ENCODE measurements at places on chromosomes 6 and 20. TPM values are rescaled to one million over a fixed set of nuclear protein-coding genes. Genes with fewer than 3 reads are reported as not detected.
A peak's percentile ranks its signal among the peaks of the same experiment; 100 is the strongest.

- no peaks in the 10 kb centered on the region for H3K36me3 ChIP-seq
- no peak overlapping the region for H3K27ac ChIP-seq
- H3K4me3 ChIP-seq = no peak overlapping the region
Observed at GRCh38 chr6:144477856-144478255, 192.7 kb downstream of the UTRN start.

GRCh38 chr6:139251045-139251690 is 40.6 kb downstream of the TXLNB start:
- no peaks in the 10 kb centered on the region for H3K27me3 ChIP-seq
- H3K4me1 ChIP-seq = peaks cover 37% of the 10 kb centered on the region
- H3K4me3 ChIP-seq = no peak overlapping the region
- no peak for DNase-seq
- H3K27ac ChIP-seq = peak overlapping the region; percentile 46

GRCh38 chr6:157952861-157953351 is 28.8 kb upstream of the SYNJ2 start:
- DNase-seq = no peak
- no peak overlapping the region for H3K4me3 ChIP-seq
- no peaks in the 10 kb centered on the region for H3K4me1 ChIP-seq
- no peaks in the 10 kb centered on the region for H3K36me3 ChIP-seq
- H3K27ac ChIP-seq = no peak overlapping the region

- H3K4me1 ChIP-seq = peaks cover under 1% of the 10 kb centered on the region
- no peaks in the 10 kb centered on the region for H3K27me3 ChIP-seq
- no peak for DNase-seq
- no peak overlapping the region for H3K4me3 ChIP-seq
Observed at GRCh38 chr6:30641048-30641447, 5.9 kb upstream of the C6orf136 start.

- no peak overlapping the region for H3K4me3 ChIP-seq
- H3K36me3 ChIP-seq = no peaks in the 10 kb centered on the region
- H3K27me3 ChIP-seq = no peaks in the 10 kb centered on the region
- no peak overlapping the region for H3K27ac ChIP-seq
- DNase-seq = no peak
Observed at GRCh38 chr6:148118244-148118643, 224.4 kb upstream of the SASH1 start.

- H3K27ac ChIP-seq = no peak overlapping the region
- no peaks in the 10 kb centered on the region for H3K36me3 ChIP-seq
- no peaks in the 10 kb centered on the region for H3K4me1 ChIP-seq
- no peak for DNase-seq
Observed at GRCh38 chr20:22986601-22987000, 48.5 kb upstream of the SSTR4 start.

DNA sequence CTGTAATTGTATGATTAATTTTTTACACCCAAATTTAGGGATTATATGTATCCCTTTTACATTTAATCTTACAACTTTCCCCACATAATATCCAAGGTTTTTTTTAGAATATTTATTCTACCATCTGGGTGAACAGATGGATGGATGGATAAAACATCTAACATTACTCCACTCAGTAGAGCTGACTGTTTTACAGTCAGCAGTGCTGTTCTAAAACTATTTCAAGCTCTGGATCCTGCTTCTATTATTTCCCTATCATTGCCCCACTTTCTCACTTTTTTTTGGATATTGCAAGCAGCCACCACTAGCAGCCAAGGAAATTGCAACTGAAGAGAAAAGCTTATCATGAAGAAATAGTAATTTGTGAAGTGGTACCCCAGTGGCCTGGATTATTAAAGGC is 173.7 kb downstream of the ARHGAP18 start:
- H3K4me1 ChIP-seq = no peaks in the 10 kb centered on the region
- no peak overlapping the region for H3K27ac ChIP-seq
- no peak for DNase-seq
- H3K27me3 ChIP-seq = no peaks in the 10 kb centered on the region
- H3K36me3 ChIP-seq = no peaks in the 10 kb centered on the region
- H3K4me3 ChIP-seq = no peak overlapping the region

DNA sequence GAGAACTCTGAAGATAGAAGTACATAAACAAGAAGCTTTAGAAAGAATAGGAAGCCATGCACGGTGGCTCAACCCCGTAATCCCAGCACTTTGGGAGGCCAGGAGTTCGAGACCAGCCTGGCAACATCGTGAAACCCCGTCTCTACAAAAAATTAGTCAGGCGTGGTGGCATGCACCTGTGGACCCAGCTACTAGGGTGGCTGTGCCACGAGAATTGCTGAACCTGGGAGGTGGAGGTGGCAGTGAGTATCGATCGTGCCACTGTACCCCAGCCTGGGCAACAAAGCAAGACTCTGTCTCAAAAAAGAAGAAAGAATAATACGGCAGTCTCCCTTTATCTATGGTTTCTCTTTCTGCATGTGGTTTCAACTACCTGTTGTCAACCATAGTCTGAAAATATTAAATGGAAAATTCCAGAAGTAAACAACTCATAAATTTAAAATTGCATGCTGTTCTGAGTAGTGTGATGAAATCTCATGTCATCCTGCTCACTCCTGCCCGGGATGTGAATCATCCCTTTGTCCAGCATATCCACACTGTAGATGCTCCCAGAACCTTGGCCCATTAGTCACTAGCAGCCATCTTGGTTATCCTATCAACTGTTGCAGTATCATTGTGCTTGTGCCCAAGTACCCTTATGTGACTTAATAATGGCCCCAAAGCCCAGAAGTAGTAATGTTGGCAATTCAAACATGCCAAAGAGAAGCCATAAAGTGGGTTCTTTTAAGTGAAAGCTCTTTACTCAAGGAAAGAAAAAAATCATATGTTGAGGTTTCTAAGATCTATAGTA is 22.1 kb downstream of the DEK start:
- no peak overlapping the region for H3K27ac ChIP-seq
- H3K4me3 ChIP-seq = no peak overlapping the region
- DNase-seq = no peak
- no peaks in the 10 kb centered on the region for H3K36me3 ChIP-seq

DNA sequence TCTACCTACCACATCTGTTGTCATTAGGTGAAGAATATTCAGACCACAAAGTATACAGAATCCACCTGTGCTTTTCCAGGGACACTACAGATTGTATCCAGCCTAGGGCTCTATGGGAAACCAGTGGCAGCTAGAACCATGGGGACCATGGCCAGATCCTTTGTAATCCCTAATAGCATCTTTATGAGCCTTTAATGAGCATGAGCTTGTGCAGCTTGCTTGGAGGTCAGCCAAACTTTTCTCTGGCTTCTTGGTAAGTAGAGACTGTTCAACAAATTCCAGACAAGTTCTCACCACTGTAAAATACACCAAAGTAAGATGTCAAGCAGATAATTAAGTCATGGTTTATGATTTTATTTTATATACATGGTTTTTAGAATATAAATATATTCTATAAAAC is 301.6 kb upstream of the ADGRB3 start:
- H3K36me3 ChIP-seq = no peaks in the 10 kb centered on the region
- DNase-seq = no peak
- H3K4me3 ChIP-seq = no peak overlapping the region
- H3K27me3 ChIP-seq = no peaks in the 10 kb centered on the region
- H3K27ac ChIP-seq = no peak overlapping the region

DNA sequence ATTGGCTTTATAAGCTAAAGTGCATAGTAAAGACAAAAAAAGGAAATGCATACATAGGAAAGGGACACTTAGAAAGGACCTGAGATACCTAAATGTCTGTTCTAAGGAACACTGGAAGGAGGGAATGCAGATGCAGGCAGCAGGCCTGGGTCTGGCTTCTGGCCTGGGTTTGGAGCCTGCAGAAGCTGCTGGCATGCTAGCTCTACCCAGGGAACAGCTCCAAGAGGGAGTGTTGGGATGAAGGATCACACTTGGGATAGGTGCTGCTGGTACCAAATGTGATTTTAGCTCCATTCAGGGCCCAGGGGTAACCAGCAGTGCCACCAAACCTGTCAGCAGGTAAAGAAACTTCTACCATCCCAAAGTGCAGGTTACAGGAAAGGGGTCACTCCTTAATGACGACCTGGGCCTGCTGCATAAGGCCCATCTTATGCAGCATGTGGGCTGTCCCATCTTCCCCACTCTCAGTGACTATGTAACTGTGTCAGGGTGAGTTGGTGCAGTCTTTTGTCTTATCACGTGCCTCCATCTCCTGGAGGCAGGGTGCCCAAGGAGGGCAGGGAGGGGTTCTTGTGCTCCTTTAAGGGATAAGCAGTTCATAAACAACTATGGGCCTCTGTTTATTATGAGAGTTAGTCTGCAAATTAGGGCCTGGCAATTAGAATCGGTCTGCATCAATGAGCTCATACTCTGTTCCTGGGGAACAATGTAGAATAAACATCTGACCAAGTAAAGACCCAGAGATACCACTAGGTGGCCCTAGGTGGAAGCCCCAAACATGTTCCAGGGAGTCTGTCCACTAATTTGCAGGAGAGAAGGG is 26.9 kb downstream of the DDX27 start:
- no peaks in the 10 kb centered on the region for H3K4me1 ChIP-seq
- H3K27ac ChIP-seq = no peak overlapping the region
- no peaks in the 10 kb centered on the region for H3K36me3 ChIP-seq
- no peak for DNase-seq
- H3K27me3 ChIP-seq = no peaks in the 10 kb centered on the region
- no peak overlapping the region for H3K4me3 ChIP-seq

DNA sequence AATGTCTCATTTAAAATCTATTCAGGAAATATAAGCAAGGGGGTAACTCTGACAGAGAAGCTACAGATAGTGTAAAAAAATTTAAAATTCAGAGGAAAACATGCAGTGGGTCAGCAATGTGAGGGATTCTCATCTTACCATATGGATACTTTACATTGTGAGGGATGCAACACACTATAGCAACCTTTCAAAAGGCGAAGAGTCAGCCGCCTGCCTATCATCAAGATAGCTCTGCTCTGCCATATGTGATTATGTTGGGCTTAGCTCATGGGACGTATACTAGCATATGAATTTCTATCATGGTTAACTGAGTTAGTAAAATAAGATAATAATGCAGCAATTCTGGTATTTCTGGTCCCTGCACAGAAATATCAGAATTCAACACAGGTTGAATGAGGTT is 130.9 kb downstream of the MAP3K7 start:
- H3K27me3 ChIP-seq = no peaks in the 10 kb centered on the region
- no peaks in the 10 kb centered on the region for H3K36me3 ChIP-seq
- H3K4me3 ChIP-seq = no peak overlapping the region
- no peaks in the 10 kb centered on the region for H3K4me1 ChIP-seq
- DNase-seq = no peak
- H3K27ac ChIP-seq = no peak overlapping the region

GRCh38 chr6:134983823-134984222 is 33.9 kb upstream of the ALDH8A1 start:
- no peak overlapping the region for H3K4me3 ChIP-seq
- H3K36me3 ChIP-seq = no peaks in the 10 kb centered on the region
- H3K27me3 ChIP-seq = no peaks in the 10 kb centered on the region
- H3K4me1 ChIP-seq = no peaks in the 10 kb centered on the region
- no peak for DNase-seq

DNA sequence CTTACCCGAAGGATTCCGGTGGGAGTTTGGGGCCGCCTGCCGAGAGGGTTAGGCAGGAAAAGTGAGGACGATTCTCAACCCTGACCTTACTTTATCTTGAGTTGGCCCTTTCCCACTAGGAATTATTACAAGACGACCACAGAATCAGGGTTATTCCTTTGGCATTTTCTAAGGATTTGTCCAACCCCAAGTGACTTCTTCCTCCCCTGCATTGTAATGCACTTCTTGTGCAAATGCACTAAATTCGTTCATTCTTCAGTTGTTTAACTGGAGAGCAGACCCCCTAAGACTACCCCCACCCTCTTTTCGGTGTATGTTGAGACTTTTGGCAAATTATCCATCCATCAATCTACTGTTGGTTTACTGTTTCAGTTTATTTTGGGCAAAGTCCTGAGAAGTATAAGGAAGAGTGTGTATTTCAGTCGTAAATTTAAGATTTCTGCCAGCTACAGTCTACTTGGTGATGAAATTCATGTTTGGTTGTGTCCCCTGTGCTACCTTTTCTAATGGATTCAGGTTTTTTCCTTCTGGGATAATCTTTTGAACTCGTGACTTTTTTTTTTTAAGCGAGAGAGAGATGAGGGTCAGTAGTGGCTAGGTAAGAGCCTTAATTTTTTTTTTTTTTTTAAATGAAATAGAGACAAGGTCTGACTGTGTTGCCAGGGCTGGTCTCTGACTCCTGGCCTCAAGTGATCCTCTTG is 611 bp upstream of the TMEM217 start:
- peak overlapping the region; percentile 78 for H3K4me3 ChIP-seq
- no peaks in the 10 kb centered on the region for H3K36me3 ChIP-seq
- H3K27me3 ChIP-seq = no peaks in the 10 kb centered on the region
- H3K27ac ChIP-seq = peak overlapping the region; percentile 82
- no peak for DNase-seq

- H3K36me3 ChIP-seq = no peaks in the 10 kb centered on the region
- no peak overlapping the region for H3K27ac ChIP-seq
- no peaks in the 10 kb centered on the region for H3K4me1 ChIP-seq
- no peaks in the 10 kb centered on the region for H3K27me3 ChIP-seq
Observed at GRCh38 chr6:13478525-13478966, 8.9 kb downstream of the GFOD1 start.

DNA sequence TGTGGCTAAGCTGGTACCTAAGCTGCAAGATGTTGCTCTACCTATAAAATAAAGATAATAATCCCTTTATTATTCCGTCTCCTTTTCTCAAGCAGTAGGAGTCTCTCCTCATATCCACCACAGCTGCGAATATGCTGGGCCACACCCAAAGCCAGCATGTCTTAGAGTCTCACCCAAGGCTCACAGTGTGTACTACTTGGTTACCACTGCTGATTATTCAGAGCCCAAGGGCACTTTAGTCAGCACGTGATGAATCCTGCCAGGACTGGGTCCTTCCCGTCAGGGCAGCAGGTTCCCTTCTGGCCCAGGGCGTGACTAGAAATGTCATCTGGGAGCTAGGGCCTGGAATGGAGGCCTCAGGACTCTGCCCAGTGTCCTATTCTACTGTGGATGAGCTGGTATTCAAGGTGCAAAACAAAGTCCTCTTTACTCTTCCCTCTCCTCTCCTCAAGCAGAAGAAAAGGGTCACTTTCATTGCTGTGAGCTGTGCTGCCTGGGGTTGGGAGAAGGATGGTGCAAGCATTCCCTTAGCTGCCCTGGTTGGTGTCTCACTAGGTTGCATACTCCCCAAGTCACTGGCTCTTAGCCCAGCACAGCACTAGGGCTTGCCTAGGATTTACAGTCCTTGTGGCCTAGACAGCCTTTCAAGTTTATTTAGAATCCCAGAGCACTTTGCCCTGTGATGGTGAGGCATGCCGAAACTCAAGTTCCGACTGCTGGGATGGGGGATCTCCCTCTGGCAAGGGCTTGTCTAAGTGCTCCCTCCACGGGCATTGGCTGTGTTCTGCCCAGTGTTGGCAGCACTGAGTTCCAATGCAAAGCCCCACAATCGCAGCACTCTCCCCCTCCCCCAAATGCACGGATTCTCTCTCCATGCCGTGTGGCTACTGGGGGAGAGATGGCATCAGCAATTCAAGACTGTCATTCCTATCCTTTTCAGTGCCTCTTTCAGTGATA is 320.2 kb downstream of the BTBD9 start:
- no peak for DNase-seq
- no peak overlapping the region for H3K4me3 ChIP-seq
- no peaks in the 10 kb centered on the region for H3K27me3 ChIP-seq
- H3K36me3 ChIP-seq = no peaks in the 10 kb centered on the region

MROH8 gene
- 36.6 TPM for total RNA-seq

KATNA1 gene
- total RNA-seq = 49.4 TPM

SMLR1 gene
- 0.94 TPM for total RNA-seq

SRSF12 gene
- total RNA-seq = 21.7 TPM

SLC44A4 gene
- total RNA-seq = 1.2 TPM

PHACTR1 gene
- total RNA-seq = 7.6 TPM

COL21A1 gene
- total RNA-seq = 10.5 TPM

DUSP15 gene
- total RNA-seq = 175 TPM

All from testis (tissue), 5 donors.